Urinary bladder (tissue), 4 donors: ENCODE measurements at places on chromosomes 13 and 19. TPM values are rescaled to one million over a fixed set of nuclear protein-coding genes. Genes with fewer than 3 reads are reported as not detected.

DNA sequence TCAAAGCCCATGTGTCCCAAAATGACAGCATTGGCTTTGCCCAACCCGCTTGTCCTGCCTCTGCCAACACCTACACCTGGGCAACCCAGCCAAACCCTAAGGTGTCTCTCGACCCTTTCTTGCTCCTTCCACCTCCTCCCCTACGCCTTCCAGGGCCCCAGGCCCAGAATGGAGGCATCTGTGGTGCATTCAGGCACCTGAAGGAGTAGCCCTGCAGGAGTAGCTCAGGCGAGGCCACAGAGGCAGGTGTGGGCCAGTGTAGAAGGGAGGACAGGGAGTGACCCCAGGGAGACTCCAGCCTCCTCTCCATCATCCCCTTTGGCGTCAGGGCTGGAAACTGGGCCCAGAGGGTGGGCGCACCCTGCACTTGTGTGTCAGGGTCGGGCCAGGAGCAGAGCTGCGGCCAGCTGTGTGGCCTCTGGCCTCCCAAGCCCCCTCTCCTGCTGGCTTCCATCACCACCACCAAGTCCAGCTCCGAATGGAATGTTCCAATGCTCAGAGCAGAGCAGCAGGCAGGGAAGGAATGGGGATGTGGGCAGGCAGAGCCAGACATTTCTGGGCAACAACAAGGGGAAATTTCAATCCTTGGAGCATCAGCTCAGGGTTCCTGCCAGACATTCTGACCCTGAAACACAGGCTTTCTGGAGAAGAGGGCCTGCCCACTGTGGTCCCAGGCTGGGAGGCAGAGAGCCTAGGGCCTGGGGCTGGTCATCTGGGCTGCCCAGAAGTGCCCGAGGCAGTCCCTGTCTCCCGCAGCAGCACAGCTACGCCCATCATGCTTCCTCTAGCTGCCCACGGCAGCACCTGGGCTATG, 16.4 kb downstream of the PLEKHF1 start:
- DNase-seq = no peak

Gene ACER1
- total RNA-seq = not detected

DNA sequence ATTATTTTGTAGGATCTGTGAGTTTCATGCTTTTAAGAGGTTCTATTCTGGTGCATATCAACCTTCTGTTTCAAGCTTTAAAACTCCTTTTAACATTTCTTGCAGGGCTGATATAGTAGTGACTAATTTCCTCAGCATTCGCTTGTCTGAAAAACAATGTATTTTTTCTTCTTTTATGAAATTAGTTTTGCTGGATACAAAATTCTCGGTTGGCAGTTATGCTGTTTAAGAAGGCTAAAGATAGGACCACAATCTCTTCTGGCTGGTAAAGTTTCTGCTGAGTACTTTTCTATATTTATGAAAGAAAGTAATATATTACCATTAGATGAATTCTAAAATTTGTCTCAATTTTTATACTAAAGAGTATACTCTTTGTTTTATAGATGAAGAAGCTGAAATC, 487.8 kb upstream of the SPRY2 start:
- no peak for DNase-seq

- DNase-seq = no peak
Observed at GRCh38 chr13:52371736-52372247, 34.2 kb downstream of the THSD1 start.

Gene SULT2B1
- 0.42 TPM for total RNA-seq

Gene CYP2F1
- total RNA-seq = not detected

Gene ZNF729
- total RNA-seq = not detected

DNA sequence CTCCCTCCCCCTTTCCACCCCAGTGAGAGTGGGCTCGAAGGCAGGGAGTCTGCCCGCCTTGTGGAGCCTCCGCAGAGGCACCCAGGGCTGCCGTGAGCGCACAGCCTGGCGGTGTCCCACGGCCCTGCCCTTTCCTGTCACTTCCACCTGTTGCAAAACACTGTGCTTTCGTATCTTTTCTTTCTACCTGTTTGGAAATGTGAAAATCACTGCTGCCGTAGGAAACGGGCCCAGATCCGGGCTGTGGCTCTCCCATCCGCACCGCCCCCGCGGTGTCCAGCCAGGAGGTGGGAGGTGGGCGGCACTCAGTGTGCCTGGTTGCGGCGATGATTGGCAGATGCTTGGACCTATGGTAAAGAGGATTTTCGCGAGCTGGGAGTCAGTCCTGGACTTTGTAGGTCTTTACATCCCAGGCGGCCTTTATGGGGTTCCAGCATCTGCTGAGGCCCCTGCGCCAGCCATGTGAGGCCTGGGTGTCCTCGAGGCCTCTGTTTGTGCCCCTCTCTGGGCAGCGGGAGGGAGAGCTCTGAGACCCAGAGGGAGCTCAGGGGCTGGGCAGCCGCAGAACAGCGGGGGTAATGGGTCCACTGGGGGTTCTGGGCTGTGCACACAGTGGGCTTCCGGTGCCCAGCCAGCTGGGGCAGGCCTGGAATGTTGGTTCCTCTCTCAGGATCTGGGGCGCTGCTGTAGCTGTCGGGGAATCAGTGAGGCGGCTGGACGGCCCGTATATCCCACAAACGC, 6.1 kb downstream of the STK11 start:
- no peak for DNase-seq

DNA sequence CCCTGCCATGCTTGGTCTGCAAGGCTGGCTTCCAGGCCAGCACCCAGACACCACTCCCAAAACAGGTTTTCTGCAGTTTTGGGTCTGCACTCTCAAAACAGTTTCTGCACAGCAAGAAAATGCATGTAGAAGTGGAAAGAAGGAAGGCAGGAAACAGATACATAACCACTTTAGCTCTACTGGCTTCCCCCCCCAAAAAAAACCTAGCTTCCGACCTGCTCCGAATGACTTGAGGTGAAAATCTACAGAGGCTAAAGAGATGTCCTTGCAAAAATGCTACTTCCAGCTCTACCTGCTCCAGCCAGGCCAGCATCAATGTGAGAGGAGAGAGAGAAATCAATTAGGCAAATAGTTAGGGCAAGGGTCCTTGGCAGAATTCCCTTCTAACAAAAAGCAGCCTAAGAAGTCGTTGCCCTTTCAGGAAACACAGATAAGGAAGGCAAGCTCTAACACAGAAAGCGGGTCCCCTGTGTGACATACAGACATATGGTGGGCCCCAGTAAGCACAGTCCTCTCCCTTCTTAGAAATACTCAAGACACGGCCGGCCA, 3.4 kb downstream of the C19orf12 start:
- DNase-seq = no peak

Gene PSG1
- total RNA-seq = not detected

Gene PSG11
- total RNA-seq = not detected

GRCh38 chr13:34419025-34419424, 523.0 kb upstream of the NBEA start:
- DNase-seq = peak; percentile 17

Gene SLC10A2
- not detected for total RNA-seq
